ENCODE measurements at places on chromosomes 12 and 14.

- DNase-seq = no peak
Observed at GRCh38 chr12:101746661-101747060, 7.4 kb upstream of the SYCP3 start.

DNA sequence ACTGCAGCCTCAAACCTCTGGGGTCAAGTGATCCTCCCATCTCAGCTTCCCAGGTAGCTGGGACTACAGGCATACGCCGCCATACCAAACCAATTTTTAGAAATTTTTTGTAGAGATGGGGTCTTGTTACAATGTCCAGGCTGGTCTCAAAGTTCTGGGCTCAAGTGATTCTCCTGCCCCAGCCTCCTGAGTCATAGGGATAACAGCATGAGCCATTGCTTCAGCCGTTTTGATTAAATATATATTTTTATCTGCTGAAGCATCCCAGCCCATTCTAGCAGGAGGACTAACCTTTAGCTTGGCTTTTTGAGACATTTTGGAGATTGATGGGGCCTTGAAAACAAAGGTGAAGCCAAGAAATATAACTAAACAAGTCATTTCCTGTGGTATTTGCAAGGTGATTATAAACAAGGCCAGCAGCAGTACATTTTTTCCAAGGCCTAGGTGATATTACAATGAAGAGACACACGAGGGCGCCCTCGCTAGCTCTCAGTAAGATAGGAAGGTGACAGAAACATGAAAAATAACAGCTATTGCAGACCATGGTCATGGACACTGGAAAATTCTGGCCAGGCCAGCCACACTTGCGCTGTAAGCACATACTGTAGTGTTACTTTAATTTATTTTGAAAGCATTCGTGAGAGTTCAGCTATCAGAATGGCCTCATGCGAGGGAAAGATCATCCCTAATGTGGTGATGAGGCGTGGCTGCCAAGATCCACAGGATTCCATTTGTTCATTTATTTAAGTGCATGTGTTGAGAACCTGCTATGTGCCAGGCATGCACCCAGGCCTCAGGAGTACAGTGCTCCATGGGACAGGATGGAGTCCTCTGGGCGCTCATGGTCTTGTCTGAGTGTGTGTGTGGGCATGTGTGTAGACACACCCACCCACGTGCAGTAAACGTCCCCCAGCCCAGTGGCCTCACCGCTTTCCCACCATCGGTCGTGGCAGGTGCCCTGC is 63.5 kb downstream of the DGLUCY start:
- DNase-seq = peak; percentile 40

GRCh38 chr12:88411689-88412088 is 168.6 kb downstream of the KITLG start:
- DNase-seq = no peak

GRCh38 chr14:76984297-76984696 is 44.2 kb downstream of the IRF2BPL start:
- no peak for DNase-seq

DNA sequence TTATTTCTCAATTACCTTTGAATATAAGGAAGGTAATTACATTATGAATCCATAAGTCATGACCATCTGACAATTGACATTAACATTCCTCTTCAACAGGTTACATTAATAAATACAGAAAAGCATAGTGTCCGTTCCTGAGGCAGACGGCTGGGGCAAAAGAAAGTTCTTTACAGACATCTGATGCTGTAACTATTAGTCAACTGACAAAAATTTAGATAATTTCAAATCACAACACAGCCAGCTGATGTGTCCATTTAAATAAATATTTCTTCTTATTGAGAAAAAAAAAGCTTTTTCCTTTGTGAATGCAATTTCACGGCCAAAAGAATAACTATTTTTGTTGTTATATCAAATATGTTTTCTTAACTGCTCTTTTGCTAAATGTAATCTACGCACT is 9.2 kb upstream of the PYROXD1 start:
- DNase-seq = no peak

DNA sequence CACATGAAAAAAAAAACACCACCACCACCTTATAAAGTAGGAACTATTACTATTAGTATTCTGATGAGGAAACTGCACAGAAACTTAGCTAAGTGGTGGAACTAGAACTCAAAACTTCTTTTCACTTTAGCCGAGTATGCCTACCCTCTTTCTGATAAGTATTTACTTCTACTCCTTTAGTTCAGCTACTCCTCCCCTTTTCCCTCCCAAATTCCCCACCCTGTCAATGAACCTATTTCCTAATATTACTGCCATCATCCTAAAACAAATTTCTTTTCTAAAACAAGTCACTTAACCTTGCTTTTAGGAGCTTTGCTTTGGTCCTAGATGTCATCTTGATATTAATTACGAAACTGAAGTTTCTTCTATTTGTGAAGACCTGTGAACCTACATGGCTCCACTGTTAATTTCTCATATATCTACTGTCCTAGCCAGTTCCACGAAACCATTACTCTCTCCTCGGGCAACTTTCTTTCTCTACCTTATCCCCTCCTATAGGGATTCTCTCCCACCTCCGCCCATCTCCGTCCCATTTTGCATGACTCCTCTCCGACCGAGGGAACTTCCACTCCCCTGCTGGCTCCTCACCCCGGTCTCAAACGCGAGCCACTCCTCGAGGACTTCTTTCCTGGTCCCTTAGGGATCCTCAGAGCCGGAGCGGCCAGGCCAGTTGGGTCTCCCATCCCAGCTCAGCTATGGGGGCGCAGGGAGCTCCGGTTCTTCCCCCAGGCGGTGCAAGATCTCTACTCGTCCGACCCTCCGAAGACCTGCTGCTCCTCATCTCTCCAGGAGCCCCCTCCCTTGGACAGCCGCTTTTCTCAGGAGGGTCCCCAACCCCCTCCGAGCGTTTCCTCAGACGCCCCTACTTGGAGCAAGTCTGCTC is 1.1 kb downstream of the NUMB start:
- DNase-seq = peak; percentile 37

- DNase-seq = peak; percentile 24
Observed at GRCh38 chr12:93762912-93763553, 85.9 kb downstream of the CRADD start.

GRCh38 chr14:52949711-52950409 is 990 bp downstream of the FERMT2 start:
- DNase-seq = peak; percentile 50

- DNase-seq = peak; percentile 50
Observed at GRCh38 chr12:26523708-26524150, 309.3 kb downstream of the ITPR2 start.

GRCh38 chr12:19573866-19574265 is 134.6 kb downstream of the AEBP2 start:
- DNase-seq = no peak

DNA sequence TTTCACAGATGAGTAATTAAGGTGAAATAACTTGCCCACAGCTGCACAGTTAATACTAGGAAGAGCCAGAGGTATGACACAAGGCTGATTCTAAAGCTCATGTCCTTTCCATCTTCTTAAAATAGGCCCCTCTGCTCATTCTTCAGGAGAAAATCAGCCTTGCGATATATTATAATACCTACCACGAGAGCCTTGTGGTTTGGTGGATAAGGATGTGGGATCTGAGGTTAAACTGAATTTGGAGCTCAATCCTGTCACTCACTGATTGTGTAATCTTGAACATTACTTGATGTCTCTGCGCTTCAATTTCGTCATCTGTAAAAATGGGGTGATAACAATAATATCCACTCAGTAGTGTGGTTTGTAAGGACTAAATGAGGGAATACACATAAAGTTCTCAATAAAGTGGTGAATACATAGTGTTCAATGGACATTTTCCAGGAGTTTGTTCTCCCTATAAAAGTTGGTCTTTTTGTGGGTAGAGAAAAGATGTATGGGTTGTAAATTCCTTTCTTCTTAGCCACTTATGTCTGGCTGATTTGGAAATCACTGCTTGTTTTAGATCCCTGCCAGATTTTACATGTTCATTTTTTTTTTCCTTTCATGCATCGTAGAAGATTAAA is 25.1 kb upstream of the ATP2B1 start:
- DNase-seq = no peak

DNA sequence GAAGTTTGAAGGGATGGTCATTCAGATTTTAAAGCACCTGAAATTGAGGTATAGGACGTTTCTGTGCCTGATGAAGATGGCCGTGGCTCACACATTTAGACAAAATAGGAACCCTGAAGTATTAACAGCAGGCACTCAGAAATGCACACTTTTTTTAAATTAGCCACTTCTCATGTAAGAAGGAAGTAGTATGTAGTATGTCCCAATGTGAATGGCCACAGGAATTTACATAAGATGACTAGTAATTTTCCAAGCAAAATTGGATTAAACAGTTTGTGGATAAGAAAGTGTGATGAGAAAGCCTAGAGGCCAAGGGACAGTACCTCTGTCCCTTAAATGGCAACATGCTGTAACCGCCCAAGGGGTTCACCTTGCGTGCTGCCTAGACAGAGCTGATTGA is 1.8 kb upstream of the MIS18BP1 start:
- DNase-seq = no peak

DNA sequence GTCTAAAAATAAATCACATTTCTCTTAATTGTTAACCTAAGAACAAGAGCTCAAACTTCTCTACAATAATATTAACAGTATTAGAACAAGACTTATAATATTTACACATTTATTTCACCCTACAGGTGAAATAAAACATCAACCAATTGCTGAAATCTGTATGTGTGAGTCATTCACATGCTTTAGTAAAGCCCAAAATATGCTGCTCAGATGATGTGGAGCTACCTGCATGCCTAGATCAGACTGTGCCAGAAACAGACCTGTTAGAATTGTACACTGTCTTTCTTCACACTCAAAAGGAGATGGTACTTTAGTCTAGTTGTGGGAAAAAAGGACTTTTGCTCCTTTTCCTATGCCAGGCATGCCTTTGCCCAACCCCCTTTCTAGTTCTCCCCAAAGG is 54.7 kb downstream of the RPS6KA5 start:
- no peak for DNase-seq

GRCh38 chr12:52575948-52576347 is 2.3 kb upstream of the KRT74 start:
- no peak for DNase-seq

DNA sequence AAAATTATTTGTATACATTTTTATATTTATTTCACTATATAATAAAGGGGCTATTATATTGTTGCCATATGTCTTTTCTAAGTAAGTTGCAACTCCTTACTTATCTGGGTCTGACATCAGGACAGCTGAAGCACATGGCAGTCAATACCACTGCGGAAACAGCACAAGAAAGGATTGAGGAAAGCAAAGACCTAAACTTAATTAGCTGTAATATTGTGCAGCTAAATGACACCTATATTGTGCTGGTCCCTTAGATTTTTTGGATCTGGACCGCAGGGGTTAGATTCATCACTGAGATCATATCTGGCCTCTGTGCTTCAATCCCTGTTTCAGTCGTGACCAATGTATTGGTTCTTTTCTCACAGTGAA is 359.6 kb upstream of the DIO2 start:
- DNase-seq = peak; percentile 15

DNA sequence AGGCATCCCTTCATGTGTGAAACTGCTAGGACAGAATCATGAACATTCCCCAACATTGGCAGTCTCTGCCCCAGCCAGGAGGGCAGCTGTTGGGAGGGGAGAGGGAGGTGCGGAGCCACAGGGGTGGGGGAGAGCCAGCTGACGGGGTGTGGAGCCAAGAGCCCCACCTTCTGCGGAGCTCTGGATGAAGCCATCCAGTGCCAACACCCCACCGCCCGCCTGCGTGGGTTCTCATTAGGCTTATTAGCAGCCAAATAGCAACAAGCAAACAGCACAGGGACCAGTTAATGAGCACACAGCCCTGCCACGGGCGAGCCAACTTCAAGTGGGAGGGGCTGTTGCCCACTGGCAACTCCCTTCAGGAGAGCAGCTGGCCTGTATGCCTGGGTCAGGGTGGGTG is 12.1 kb downstream of the LTBP2 start:
- DNase-seq = no peak
